Activated naive CD4-positive, alpha-beta T cell (primary cell): ENCODE measurements at places on chromosomes 7 and 10.

- DNase-seq: no peak
These were observed 9.6 kb upstream of the STRA8 start for GRCh38 chr7:135224027-135224426.

- no peak for DNase-seq
These were observed 90.5 kb downstream of the PLXNA4 start for GRCh38 chr7:132485600-132486273.

GRCh38 chr10:110222641-110223297 is 15.4 kb downstream of the MXI1 start:
- DNase-seq: no peak

DNA sequence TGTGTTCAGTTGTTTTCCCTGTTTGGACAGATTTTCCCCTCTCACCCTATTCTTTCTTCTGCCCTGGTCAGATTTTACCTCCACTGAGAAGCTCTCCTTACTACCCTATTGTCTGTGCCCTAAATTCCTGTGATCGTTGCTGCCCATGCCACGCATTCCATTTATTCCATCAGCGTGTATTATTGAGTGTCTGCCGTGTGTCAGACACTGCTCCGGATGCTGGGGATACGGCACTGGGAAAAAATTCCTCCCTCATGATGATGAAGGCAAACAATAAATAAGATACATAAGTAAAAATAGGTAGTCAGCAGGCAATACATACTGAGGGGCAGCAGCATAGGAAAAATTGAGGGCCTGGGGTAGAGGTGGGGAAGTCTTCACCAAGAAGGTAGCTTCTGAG is 86.8 kb downstream of the FANK1 start:
- no peak for DNase-seq

- no peak for DNase-seq
These were observed 27.7 kb downstream of the TDRD1 start for GRCh38 chr10:114206902-114207301.

DNA sequence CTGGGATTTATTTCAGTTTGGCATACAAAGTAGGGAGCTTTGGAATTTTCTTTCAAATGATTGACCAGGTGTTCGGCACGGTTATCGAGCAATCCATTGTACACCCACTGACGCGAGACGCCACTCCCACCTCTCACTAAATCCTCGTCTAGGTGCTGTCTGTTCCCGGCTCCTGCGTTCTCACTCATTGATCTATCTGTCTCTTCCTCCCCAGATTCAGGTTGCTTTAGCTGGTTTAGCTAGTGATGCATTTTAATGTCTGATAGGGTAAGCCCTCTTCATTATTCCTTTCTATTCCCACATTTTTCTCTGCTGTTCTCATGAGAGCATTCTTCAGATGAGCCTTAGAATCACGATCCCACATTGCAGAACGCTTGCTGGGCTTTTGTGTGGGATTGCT is 91.7 kb downstream of the ELFN1 start:
- DNase-seq: no peak

- DNase-seq: no peak
These were observed 809 bp downstream of the HOXA9 start for GRCh38 chr7:27164367-27165088.

GRCh38 chr7:67896721-67897120 is 900.1 kb downstream of the TYW1 start:
- no peak for DNase-seq

- no peak for DNase-seq
These were observed 208.6 kb downstream of the ADAM12 start for GRCh38 chr10:126179637-126180036.

DNA sequence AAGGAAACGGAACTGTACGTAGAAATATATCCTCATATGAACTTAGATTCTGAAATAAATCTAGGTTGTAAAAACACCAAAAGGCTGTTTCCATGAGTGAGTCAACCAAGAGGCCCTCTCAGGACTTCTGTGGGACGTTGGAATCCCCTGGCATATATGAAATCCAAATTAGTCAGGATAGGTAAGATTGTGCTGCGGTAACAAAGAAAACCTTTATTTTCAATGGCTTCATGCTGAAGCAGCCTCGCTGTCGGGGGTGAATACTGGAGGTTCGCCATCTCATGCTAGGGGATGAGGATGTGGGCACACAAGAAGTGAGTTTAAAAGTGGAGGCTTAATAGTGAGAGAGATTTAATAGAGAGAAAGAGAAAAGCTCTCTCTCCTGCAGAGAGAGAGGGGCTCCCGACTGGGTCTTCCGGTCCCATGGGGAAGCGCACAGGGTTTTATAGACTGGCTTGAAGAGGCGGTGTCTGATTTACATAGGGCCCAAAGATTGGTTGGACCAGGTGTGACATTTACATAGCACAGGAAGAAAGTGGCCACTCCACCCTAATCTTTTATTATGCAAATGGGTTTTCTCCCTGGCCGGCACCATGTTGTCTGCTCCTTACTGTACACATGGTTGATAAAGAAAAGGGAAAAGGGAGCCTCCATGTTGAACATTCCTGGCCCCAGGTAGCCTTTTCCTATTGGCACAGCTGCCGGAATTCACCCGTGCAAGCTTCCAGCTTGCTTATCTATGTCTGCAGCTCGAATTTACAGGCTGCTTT is 52.3 kb upstream of the SEPHS1 start:
- no peak for DNase-seq

DNA sequence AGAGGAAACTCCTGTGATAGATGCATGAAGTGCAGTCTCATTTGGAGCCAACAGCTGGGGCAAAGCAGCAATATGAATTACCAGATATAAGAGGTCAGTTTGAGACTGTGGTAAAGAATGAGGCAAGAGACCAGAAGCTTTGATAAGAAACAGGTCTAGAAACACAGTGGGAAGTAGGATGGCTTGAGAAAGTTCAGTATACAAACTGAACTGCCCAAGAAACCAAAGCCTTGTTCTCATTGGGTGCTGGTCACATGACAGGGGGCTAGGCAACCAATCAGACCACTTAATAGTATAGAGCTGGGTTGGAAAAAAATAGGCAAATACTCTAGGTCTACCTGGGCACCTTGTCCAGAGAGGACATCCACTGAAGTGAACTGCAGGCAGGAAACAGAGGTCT is 46.2 kb upstream of the PLCE1 start:
- no peak for DNase-seq

DNA sequence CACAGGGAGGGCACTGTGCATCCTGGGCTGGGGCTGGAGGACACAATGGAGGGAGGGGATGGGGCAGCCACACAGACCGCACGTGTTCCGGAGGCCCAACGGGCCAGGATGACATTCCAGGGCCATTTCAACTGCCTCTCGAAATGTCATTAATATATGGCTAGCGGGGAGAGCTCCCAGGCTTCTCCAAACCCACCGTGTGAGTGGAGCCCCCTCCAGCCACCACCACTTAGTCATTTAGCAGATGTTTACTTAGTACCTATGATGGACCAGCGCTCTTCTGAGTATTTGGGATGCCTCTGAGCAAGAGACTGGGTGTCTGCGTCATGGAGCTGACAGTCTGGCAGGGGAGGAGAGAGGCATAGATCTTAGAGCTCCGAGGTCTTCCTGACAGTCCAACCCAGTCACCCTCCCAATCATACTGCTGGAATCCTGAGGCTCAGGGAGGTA is 107.3 kb downstream of the ZMIZ1 start:
- DNase-seq: no peak

DNA sequence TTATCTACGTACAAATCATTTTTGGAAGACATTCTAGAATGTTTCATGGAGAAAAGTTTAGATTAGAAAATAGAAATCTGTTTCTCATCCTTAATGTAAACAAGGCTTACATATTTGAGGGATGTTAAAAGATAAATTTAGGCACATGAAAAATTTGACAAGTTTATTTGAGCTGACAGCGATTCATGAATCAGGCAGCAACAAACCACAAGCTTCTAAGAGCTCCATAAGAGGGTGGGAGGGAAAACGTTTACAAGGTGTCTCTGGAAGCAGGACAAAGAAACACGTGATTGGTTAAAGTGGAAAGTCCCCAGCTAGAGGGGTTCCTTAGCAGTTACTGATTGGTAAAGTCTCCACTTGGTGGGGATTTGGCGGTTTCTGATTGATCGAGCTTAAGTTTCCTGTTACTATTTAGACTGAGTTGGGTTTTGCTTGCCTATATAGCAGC is 228.9 kb upstream of the PITRM1 start:
- DNase-seq: no peak

- DNase-seq: no peak
These were observed 3.9 kb downstream of the HIP1 start for GRCh38 chr7:75734586-75735458.

GRCh38 chr7:133723044-133723443 is 404.1 kb upstream of the LRGUK start:
- no peak for DNase-seq

DNA sequence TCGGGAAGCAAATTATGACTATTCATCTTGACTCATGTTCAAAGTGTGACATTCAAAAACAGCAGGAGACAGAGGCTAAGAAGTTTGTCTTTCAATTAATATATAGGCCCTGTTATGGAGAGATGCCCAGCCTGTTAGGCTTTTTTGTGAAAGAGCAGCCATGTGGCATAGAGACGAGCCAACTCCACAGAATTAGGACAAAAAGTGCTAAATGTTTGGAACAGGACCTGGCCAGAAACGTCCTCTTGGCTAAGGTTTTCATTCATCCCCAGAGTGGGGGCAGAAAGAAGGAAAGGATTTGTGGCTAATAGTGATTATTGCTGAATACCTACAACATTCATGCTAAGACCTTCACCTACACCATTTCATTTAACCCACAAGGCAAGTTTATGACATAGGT is 324.7 kb upstream of the NPVF start:
- no peak for DNase-seq

GRCh38 chr7:841943-842342 is 9.7 kb downstream of the SUN1 start:
- DNase-seq: no peak

- no peak for DNase-seq
These were observed 136.4 kb upstream of the AOAH start for GRCh38 chr7:36860681-36861080.

DNA sequence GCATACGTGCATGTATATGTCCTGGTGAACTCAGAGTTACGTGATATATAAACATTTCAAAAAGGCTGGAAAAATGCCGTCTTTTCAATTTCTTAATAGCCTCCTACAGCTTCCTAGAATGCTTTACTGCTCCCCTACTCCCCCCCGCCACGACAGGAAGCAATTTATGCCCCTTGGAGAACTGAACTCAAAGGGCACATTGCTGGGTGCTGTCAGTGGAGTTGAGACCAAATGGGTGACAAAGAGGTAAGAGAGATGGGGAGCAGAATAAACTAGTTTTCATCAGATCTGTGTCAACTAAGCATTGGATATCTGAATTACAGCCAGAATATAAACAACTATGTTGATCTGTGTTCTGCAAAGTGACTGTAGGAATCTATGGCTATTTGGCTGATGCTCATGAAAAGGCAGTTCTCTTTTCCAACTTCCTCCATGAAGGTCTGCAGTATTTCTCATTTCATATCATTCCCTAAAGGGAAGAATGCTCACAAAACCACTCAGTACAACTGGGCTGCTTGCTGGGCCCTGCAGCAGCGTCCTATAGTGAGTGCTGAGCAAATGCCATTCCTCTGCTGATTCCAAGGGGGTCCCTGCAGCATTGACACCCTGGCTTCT is 171.3 kb upstream of the HPS1 start:
- DNase-seq: no peak

GRCh38 chr10:75497997-75498883 is 66.8 kb downstream of the LRMDA start:
- DNase-seq: no peak

GRCh38 chr10:11856678-11857077 is 33.5 kb downstream of the PROSER2 start:
- no peak for DNase-seq

GRCh38 chr7:95950698-95951097 is 178.3 kb downstream of the DYNC1I1 start:
- DNase-seq: no peak
